Activated CD4-positive, CD25-positive, alpha-beta regulatory T cell treated with anti-CD3 and anti-CD28 coated beads, Interleukin-2, amount 50 U/mL, for 16 hours (primary cell): ENCODE measurements at places on chromosomes 3 and 15.

- DNase-seq = no peak
Measured at GRCh38 chr3:142337994-142338393, 109.8 kb downstream of the XRN1 start.

DNA sequence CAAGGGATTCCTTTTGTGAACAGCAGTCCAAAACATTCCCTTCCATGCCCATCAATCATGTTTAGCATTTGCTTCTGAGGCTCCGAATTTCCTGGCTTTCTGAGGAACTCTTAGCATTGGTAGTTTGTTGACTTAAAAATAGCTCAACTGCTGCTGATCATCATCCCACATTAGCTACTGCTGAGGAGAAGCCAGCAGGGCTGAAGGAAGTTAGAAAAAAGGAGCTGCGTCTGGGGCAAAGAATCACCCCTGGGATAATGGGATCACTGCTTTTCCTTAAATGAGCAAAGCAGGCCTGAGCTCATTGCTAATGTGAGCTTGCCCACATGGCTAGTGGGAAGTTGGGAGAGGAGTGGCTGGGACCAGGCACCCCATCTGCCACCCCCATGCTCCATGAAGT is 39.8 kb downstream of the CYP19A1 start:
- no peak for DNase-seq

DNA sequence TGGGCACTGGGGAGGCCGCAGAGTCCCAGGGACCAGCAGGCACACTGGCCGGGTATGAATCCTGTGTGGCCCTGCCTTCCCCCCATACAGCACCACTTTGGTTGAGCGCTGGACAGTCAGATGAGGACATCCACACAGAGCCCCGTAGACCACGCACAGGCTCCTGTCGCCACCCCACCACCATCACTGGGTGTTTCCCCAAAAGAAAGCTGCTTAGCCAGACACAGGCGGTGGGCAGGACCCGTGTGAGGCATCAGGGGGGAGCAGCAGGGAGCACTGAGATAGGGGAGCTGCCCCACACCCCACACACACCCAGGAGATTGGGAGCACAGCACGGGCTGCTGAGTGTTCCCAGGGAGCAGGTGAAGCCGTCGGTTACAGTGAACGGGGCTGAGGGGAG is 42.4 kb upstream of the SLC41A3 start:
- no peak for DNase-seq

DNA sequence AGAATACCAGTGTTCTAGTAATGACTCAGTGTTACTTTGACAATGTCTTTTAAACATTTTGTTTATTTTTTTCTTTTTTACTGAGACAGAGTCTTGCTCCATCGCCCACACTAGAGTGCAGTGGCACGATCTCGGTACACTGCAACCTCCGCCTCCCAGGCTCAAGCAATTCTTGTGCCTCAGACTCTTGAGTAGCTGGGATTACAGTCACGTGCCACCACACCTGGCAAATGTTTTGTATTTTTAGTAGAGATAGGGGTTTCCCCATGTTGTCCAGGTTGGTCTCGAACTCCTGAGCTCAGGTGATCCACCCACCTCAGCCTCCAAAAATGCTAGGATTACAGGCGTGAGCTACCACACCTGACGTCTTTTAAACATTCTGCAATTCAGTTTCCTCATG is 15.7 kb downstream of the AQR start:
- no peak for DNase-seq

GRCh38 chr15:69656271-69657030 is 203.8 kb downstream of the RPLP1 start:
- DNase-seq = no peak
